ENCODE measurements at places on chromosomes 16 and 17.

GRCh38 chr17:8742819-8743218 is 1.8 kb downstream of the CCDC42 start:
- peak; percentile 42 for DNase-seq

- no peak for DNase-seq
These were observed 17.7 kb downstream of the NUBP1 start for GRCh38 chr16:10761373-10761772.

- no peak for DNase-seq
These were observed 4.5 kb upstream of the LMF1 start for GRCh38 chr16:975291-975690.

DNA sequence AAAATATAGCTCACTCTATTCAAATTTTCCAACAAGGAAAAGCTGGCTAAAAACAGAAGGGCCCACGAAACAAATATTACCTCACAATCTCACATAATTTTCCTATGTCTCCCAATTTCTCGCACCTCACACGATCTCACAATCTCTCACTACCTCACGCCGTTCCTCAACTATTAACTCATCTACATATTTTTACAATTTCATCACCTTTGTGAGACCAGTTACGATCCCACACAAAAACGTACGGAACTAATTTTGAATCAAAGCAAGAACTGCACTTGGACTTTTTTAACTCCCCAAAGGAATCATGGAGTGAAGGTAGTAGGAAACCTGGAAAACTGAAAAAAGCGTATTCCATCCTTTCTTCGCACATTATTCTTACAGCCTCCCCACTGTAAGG is 1.1 kb downstream of the CBX1 start:
- no peak for DNase-seq

DNA sequence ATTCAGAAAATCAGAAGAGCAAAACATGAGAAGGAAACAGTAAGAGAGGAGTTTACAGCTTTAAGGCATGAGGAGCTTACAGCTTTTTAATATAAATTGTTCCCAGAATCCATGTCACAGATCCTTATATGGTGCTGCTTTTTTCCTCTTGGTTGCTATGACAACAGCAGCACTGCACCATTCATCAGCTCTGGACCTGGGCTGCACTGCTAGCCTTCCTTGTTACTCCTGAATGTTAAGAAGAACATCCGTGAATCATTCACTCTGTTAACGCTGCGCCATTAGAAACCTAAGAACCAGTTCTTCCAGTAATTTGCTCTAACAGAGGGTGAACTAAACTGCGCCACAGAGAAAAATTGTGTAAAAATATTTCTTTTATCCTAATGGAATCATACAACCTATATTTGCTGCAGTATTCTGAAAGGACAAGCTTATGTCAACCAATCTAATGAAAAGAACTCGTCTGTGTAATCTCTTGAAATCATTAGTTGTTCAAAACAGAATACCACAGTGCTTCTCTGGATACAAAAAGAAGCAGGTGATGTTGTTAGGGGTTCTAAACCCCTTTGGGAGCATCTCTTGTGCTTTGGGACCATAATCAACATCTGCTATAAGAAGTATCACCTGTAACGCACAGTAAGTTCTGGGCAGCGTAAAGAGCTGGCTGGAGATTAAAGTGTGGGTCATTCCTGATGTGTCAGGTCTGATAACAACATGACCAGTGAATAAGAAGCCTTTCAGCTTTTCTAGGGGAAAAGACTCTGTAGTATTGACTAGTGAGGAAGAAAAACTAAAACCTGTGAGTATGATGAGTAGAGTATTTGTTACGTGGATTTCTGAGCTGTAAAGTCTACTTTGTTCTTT is 151.2 kb downstream of the TANC2 start:
- DNase-seq: no peak

DNA sequence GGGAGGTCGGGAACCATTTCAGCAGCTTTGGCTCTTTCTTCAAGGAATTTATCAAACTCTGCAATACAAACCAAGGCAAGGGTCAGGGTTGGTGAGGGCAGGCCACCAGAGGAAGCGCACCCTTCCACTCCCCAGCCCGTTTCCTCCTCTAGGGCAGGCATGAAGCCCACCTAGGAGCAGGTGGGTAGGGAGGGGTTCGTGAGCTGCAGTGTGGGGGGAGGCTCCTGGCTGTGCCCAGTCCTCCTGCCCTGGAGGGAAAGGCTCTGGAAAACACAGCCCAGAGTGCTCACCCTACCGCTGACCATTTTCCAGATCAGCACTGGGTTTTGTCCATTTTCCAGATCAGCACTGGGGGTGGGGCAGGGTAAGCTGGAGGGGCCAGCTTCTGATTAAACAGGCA is 10.9 kb upstream of the SREBF1 start:
- DNase-seq: no peak

DNA sequence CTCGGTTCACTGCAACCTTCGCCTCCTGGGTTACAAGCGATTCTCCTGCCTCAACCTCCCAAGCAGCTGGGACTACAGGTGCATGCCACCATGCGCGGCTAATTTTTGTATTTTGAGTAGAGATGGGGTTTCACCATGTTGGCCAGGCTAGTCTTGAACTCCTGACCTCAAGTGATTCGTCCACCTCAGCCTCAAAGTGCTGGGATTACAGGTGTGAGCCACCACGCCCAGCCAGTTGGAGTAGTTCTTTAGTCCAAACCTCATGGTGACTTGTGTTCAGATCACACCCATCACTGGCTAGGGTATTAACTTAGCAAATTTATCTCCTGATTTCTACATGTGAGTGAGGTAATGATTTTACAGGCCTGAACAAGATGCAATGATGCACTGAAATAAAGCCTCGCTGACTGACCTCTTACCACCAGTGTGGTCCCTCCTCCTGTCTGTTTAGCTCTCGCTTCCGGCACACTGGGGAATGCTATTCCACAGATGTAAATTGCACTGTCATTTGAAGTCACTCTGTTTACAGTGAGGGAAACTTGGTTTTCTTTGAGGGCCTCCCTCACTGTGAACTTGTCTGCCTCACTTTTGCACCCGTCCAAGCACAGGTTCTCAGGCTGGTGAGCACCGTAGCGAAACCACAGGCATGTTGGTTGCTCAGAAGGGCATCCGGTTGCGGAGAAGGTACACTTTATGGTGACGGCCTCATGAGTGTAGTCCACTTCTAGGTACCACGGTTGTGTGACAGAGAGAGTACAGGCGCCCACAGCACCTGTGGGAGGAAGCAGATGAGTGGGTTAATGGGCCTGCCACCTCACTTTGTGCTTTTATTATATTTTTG is 5.5 kb downstream of the IGSF6 start:
- DNase-seq: no peak

GRCh38 chr16:75012380-75013081 is 13.7 kb downstream of the ZNRF1 start:
- DNase-seq: no peak

- no peak for DNase-seq
These were observed 149.4 kb downstream of the RBFOX1 start for GRCh38 chr16:7482032-7482431.

GRCh38 chr17:38873640-38874380 is 4.0 kb downstream of the LASP1 start:
- no peak for DNase-seq
